Fibroblast of skin of right quadriceps (primary cell): ENCODE measurements at places on chromosomes 5 and 9.

DNA sequence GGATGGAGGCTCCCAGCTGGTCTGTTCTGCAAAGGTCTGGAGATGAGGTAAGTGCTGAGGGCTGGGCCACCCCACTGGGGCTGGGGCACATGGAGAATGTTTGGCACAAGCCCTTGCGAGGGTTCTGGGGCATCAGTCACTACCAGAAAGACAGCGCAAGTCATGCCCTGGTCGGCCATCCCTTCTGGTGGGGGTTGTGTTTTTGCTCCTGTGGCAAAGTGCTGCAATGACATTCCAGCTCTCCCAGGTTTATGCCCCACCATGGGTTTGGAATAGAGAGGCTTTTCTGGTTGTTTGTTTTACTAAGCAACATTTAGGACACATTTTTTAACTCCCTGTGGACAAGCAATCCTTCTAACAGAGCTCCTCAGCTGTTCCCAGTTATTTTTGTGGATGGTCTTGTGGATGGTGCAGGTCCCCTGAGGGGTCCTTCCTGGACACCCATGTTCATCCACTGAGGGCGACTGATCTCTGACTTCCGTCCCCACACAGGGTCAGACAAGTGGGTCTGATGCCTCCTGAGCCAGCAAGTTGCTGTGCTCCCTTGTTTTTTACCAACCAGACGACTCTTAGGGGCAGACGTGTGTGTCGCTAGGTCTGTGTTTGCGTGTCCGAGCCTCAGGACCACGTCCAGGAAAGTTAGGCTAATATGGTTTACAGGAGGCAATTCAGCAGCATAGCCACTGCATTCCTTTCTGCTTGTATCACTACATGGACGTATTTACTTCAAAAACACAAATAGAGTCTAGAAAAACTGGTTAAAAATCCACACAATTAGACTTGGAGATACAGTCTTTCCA, 64.9 kb upstream of the ECM2 start:
- DNase-seq = peak; percentile 52

GRCh38 chr9:93156475-93157008, 22.5 kb upstream of the NINJ1 start:
- DNase-seq = no peak

GRCh38 chr5:133827011-133827410, 141.4 kb downstream of the C5orf15 start:
- no peak for DNase-seq

DNA sequence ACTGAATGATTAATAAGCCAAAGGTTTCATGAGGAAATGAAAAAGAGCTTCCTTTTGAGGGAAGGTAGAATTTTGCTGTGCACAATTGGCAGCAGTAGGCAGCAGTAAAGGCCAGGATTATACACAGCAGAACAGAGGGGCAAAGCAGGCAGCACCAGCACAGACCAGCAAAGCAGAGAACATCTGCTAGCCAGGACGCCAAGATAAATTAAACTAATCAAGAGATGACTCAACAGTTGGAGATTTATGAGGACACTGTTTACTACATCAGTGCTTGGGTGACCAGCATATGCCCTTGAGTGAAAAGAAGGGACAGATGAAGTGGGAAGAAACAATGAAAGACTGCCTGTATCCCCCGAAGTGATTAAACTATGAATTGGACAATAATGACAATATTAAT, 871.4 kb upstream of the CDH10 start:
- no peak for DNase-seq

DNA sequence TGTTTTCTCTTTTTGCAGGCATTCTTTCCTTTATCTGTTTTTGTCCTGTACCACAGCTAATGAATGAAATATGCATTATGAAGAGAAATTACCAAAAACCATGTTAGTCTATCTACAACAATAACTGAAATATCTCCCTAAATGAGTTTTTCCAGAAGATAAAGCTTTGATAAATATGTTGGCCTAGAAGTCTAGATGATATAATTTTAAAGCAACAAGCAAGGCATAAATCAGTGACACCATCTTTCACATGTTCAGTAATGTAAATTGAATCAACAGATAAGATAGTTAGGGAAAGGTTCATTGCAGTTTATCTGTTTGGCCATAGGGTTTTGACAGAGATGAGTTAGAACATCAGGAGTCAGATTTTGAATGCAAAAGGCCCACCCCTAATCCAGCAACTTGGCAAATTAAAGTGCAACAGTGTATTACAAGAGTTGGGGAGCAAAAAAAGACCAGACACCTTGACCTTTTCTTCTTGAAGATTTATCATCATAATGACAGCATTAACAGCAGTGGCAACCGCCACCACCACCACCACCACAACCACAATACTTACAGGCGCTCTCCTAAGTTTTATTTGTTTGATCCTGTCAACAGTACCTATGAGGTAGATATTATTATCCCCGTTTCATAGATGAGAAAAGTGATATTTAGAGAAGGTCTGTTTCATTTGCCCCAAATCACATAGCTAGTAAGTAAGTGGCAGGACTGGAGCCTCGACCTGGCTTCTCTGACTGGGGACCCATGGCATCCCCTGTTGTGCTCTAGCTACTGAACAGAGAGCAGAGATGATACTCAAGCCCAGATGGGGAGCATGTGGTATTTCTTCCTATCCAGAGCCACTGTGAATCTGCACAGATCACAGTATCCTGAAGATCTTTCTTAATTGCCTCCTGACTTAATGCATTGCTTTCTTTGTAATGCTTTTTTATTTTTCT, 122.8 kb upstream of the DHFR start:
- no peak for DNase-seq

DNA sequence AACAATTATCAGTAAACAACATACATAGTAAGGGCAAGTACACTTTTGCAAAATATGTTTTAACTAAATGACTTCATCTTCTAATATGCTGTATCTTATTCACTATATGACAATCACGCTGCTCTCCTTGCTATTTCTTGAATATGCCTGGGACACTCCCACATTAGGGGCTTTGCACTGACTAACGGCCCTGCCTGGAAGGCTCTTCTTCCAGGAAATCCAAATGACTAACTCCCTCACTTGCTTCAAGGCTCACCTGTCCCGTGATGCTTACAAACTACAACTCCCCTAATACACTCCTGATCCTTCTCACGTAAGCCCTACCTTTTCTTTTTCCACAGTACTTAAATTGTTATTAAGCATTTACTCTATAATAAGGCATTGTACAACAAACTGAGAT, 10.6 kb downstream of the ERP44 start:
- DNase-seq = no peak

DNA sequence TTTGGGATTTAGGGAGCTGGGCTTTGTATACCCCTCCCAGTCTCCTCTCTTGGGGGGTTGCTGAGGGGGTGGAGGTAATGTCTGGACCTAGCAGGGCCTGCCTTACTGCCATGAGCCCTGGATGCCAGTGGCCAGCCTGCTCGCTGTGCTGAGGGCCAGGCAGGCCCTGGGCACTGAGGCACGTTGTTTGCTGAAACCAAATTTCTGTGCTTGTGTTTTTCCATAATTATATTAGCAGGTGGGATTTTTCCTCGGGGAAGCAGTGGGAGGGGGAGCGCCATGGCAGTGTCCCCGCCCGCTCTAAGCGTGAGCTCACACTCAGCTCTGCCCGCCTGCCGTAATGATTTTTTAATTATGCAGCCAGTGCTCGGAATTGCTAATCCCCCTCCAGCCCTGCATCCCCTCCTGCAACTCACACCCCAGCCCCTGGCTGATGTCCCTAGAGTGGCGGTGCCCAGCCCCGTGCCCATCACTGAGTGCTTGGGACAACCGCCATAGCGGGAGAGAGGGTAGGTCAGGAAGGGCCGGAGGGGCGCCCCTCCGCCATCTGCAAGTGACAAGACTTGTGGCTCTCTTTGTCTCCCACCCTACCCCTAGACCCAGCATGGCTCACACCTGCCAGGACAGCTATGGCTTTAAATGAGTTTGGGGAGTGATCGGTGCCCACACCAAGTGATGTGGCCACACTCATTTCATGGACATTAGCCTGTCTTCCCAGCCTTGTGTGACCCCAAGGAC, 20.9 kb downstream of the CXXC5 start:
- DNase-seq = no peak

DNA sequence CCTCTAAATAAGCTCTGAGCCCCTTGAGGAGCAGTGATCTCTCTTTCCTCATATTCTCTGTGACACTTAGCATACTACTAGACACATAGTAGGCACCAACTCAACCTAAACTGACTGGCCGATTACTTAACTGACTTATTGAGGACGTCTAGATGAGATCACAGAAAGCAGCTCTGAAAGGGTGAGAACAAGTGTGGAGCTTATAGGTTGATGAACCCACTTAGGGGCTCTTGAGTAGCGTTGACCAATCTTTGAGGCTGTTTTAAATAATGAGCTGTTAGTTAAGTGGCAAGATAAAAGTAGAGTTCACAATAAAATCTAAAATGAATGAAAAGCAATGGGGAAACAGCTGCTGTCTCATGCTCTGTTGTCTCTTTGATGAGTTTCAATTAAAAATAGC, 124.7 kb upstream of the TNPO1 start:
- no peak for DNase-seq

DNA sequence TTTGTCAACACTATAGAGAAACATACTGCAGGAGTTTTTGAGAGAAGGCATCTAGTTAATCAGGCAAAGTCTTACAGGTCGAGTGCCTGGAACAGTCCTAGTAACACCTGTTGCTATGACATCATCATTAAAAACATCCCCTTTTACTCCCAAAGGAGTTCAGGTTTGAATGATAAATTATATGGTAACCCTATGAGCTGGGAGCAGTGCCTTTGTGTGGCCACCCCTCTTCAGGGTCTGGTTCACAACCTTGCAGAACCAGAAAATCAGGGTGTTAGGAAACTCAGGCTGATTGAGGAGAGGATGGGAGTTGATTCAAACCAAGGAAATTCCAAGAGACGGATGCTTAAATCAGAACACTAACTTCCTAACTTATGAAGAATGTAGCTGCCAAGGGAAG, 179.1 kb upstream of the RASEF start:
- no peak for DNase-seq

GRCh38 chr9:36840898-36841536, 193.1 kb downstream of the PAX5 start:
- no peak for DNase-seq

DNA sequence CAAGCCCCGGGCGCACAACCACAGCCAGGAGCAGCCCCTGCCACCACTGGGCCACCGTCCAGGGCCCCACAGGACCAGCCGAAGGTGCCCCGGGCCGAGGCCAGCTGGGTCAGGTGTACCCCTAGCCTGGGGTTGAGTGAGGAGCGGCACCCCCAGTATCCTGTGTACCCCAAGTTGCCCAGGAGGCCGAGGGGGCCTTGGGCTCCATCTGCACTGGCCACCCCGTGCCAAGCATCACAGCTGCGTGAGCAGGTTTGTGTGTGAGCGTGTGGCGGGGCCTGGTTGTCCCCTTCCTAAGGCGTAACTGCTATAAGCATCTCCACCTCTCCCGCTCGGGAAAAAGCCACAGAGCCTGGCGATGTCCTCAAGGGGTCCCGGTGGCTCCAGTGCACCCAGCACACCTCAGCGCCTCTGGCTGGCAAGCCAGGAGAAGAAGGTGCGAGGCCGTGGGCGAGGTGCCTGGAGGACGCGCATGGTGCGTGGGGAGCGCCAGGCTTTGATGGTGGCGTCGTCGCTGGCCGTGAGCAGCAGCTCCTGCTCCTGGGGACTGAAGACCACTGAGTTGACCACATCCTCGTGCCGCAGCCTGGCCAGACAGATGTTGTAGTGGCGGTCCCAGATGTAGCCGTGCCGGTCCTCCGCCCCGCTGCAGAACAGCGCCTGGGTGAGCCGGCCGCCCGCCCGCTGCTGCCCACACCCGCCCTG, 3.9 kb downstream of the FBXW5 start:
- DNase-seq = no peak

DNA sequence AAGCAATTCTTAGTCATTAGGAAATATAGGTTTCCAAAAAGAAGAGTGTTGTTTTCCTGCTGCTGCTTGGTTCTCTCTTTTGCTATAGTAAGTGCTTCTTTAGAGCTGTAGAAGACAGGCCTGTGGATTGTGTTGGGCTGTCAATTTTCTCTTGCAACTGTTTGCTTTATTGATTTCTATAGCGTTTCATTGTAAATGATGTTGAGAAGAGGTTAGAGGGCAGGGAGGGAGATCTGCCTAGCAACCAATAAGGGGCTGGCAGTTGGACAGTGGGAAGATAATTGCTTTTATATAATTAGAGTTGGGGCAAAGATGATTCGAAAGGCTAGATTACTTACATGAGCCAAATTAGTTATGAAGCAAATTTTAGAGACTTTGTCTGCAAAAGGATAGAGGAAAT, 11.1 kb downstream of the UNC13B start:
- DNase-seq = no peak

DNA sequence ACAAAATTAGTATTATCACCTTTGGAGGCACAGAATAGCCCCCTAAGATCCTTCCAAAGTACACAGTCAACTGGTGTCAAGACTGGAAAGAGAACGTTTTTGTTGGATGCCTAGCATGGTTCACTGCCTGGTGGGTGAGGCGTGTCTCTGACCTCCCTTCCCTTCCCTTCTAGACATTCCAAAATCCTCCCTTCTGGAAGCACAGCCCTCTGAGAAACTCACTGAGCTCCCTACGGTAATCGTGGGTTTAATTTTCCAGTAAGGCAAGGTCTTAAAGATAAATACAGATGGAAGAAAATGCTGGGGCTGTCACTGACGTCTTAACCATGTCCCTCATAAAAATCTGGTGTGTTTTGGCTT, 138.8 kb downstream of the LIFR start:
- DNase-seq = peak; percentile 7

GRCh38 chr5:143128412-143129071, 274.9 kb downstream of the NR3C1 start:
- DNase-seq = peak; percentile 60

DNA sequence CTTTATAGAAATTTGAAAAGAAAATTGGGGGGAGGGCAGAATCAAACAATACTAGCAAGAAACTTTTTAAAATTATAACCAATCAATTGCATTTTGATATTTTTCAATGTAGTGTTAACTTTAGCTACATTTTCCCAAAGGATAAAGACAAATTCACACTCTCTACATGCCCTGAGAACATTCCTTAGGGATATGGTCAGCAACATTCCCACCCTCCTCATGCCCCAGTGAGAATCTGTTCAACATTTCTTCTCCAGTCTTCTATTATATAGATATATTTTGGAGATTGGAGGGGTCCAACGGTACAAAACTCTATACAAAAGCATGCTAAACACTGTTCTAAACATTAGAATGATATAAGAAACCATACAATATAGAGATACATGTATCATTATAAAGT, 11.6 kb upstream of the PRR16 start:
- no peak for DNase-seq

DNA sequence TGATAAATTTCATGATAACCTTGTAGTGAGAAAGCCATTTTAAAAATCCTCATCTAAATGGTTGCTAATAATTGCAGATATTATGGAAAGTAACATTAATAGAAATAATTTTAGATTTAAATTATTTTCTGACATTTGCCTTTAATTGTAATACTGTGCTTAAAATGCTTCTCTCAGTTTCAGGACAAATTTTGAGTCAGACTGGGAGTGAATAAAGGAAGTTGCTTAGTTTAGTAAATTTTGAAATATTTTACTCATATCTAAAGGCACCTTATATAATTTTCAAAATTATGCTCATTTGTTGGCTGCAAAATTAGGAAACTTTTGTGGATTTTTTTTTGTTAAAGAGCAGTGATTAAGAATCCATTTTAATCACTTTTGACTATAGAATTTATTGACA, 93.8 kb downstream of the CSNK1G3 start:
- DNase-seq = no peak

GRCh38 chr5:175684931-175685330, 27.1 kb downstream of the HRH2 start:
- DNase-seq = no peak
